ENCODE measurements at places on chromosomes 7 and 10. TPM values are rescaled to one million over a fixed set of nuclear protein-coding genes. Genes with fewer than 3 reads are reported as not detected.

- DNase-seq: no peak
Observed at GRCh38 chr10:61099756-61100155, 155.8 kb upstream of the RHOBTB1 start.

- no peak for DNase-seq
Observed at GRCh38 chr10:71359364-71360046, 37.2 kb upstream of the CDH23 start.

DNA sequence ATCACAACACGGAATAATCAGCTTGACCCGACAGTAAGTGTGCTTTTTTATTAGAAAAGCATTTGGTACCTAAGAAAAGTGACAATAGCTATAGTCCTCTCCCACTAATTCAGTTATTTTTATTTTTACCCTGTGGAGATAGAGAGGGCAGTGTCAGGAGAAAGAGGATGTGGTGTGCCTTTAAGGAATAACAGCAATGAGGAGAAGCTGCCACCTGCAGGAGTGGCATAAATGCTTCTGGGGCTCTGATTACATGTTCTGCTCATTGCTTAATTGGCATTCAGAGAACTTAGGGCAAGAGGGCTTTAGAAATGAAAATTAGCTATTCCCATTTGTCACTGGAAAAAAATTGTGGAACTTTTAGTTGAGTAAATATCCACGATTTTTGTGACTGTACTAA, 60.1 kb downstream of the DENND11 start:
- DNase-seq: no peak

DNA sequence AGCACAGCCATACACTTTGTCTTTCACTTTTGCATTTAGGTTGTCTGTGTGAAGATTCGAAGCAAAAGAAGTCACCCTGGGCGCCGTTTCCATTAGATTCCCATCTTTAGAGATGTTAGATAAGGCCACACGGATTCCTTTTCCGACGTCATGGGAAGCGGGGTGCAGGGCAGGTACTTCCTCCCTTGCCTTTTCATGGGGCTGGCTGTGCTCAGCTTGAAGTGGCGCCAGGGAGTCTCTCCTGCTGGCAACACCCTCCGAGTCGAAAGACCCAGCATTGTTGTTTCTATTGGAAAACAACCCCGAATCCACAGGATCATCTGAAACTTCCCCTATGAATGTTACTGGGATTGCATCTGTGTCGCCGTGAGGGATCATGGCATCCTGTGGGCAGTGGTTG, 246.4 kb upstream of the GRB10 start:
- no peak for DNase-seq

DNA sequence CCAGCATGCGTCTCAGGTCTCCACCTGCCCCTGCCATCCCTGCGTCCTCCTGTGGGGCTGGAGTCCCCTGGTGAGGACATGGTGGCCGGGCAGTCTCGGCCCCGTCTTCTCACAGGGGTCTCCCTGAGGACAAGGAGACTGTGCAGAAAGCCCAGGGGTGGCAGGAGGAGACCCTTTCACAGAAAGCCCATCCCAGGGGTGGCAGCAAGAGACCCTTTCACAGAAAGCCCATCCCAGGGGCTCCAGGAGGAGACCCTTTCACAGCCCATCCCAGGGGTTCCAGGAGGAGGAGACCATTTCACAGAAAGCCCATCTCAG, 14.8 kb upstream of the CHST12 start:
- DNase-seq: no peak

- no peak for DNase-seq
Observed at GRCh38 chr7:158120716-158121115, 466.9 kb downstream of the PTPRN2 start.

GRCh38 chr10:49734676-49735075, 27.4 kb downstream of the OGDHL start:
- DNase-seq: no peak

Gene LFNG
- 1.2 TPM for total RNA-seq

DNA sequence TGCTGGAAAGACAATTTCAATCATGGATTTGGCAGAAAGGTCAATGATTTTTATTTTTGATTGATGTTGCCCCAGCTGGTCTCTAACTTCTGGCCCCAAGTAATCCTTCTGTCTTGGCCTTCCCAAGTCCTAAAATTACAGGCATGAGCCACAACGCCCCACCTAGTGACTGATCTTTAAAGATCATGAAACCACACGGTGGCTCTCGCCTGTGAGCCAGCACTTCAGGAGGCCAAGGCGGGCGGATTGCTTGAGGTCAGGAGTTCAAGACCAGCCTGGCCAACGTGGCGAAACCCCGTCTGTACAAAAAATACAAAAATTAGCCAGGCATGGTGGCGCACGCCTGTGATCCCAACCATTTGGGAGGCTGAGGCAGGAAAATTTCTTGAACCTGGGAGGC, 12.6 kb upstream of the C10orf95 start:
- no peak for DNase-seq

Gene PDE6C
- not detected for total RNA-seq

Gene LRRC61
- not detected for total RNA-seq

GRCh38 chr10:84342584-84342983, 14.2 kb downstream of the CCSER2 start:
- no peak for DNase-seq

DNA sequence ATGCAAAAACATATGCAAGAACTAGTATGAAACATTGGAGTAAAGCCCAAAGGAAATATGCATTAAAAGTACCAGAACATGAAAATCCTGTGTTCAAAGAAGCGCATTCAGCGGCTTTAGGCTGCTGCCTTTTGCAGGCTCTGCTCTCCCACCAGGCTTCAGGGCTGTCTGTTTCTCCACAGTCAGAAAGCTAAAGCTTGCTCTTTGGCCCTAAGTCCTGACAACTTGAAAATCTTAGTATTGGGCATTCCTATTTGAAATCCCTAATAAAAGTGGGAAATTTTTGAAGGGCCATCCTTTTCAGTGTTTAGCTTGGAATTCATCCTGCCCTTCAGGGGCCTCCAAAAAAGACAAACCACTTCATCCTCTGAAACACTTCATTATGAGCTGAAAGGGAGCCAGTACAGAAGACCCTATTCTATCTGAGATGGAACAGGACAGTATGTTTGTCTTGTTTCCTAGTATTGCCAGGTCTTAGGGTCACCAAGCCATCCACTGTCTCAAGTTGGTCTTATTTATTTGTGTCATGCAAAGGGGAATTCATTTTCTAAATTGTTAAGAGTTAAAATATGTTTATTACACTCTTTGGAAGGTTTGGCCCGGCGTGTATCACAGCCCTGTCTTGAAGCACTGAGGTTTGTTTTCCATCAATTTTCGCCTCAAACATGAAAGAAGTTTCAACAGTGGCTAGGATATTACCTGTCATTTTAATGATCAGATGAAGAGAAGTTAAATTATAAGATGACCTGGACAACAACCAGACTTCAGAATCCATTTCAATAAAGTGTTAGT, 326.3 kb upstream of the BMPER start:
- DNase-seq: no peak

GRCh38 chr7:94190599-94191061, 186.5 kb upstream of the BET1 start:
- no peak for DNase-seq

- DNase-seq: no peak
Observed at GRCh38 chr7:151503902-151504714, 15.6 kb downstream of the RHEB start.

- DNase-seq: no peak
Observed at GRCh38 chr7:2002561-2003450, 229.9 kb downstream of the MAD1L1 start.

GRCh38 chr7:115476671-115477181, 553.8 kb downstream of the TFEC start:
- DNase-seq: no peak

- no peak for DNase-seq
Observed at GRCh38 chr10:72000073-72001032, 36.2 kb downstream of the CHST3 start.

Gene ZNF655
- 84.7 TPM for total RNA-seq

Gene KCNMA1
- not detected for total RNA-seq

Gene CYP2C19
- not detected for total RNA-seq

DNA sequence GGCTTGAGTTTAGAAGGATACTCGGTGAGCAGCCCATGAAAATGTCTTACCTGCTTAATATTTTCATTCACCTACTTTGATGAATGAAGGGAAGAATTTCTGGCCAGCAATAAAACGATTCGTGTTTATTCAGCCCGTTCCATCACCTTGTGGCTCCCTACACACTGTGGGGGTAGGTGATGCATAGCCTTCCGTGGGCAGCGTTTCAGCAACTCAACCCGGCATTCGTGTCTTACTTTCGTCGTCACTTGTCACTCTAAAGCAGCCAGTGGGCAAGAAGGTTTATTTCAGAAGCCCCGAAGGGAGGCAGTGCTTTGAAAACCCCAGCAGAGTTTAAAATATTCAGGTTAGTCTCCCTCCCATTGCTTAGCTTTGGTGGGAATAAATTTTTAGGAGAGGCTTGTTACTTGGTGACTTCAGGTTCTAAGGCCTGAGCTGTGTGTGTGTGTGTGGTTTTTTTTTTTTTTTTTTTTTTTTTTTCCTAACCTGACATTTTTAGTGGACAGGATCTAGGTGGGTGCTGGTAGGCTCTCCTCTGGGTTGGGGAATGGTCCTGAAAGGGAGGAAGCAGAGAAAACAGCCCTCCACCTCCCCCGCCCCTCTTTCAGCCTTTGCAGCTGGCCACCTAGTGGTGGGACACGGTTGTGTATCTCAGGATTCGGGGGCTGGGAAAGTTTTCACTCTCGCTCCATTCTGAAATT, 1.8 kb downstream of the GRK5 start:
- peak; percentile 64 for DNase-seq

Gene SOSTDC1
- not detected for total RNA-seq

DNA sequence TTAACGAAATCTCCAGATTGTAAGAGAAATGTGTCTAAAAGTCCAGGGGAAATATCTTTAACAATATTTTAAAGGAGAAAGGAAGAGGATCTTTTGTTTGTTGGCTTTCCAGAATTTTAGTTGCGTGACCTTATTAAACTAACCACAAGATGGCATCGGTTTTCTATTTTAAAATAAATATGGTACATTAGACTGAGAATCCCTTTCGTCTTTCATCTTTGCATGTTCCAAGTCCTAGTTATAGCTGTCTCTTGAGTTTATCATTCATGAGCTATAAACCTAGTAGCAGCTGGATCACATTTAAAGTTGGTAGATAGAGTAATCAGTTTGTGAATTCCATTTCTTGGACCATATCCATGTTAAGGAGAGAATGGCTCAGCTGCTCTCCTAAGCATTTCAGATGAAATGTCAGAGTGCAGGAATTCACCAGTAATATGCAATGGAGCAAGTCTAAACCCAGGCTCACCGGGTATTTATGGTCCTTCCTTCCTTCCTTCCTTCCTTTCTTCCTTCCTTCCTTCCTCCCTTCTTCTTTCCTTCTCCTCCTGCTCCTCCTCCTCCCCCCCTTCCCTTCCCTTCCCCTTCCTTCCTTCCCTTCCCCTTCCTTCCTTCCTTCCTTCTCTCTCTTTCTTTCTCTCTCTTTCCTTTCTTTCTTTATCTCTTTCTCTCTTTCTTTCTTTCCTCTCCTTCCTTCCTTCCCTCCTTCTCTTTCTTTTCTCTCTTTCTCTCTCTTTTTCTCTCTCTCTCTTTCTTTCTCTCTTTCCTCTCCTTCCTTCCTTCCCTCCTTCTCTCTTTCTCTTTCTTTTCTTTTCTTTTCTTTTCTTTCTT, 57.8 kb upstream of the RAB18 start:
- DNase-seq: peak; percentile 40

- DNase-seq: no peak
Observed at GRCh38 chr7:123783820-123784219, 35.0 kb upstream of the WASL start.
